ENCODE measurements at places on chromosomes 12 and 14.

DNA sequence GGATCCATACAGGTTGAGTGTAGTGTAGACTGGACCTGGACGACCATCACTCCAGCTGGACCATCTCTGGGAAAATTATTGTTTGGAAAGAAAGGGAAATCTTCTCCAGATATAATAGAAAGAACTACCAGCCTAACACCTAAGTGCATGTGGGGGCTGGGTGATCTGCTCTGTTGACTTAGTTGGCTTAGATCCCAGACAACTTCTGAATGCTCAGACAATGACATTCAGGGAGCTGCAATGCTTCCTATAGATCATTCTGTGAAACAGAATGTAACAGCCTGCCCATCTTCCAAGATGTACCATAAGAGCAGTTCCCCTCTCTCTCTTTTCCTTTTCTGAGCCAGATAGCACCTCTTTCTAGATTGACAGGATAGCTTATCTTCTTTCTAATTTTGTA is 572.8 kb upstream of the STXBP6 start:
- DNase-seq: no peak

DNA sequence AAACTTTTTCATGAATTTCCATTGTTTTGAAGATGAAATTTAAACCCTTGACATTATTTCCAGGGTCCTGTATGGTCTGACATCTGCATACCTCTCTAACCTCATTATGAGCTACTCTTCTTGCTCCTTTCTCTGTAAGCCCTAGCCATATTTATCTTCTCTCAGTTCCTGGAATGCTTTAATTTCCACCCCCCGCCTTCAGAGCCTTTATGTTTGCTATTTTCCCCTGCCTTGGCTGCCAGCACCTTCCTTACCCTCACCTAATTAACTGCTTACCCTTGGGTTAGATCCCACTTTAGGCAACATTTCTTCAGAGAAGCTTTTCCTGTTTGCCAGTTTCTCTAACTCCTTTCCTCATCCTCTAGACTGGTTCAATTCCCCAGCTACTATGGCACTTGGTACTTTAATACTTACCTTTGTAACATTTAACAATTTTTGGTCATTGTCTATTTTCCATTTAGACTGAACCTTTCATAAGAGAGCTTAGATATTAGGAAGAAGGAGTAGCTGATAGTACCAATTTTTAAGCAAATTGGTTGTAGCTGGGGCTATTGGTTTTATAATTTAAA is 6.0 kb downstream of the STYX start:
- DNase-seq: no peak

DNA sequence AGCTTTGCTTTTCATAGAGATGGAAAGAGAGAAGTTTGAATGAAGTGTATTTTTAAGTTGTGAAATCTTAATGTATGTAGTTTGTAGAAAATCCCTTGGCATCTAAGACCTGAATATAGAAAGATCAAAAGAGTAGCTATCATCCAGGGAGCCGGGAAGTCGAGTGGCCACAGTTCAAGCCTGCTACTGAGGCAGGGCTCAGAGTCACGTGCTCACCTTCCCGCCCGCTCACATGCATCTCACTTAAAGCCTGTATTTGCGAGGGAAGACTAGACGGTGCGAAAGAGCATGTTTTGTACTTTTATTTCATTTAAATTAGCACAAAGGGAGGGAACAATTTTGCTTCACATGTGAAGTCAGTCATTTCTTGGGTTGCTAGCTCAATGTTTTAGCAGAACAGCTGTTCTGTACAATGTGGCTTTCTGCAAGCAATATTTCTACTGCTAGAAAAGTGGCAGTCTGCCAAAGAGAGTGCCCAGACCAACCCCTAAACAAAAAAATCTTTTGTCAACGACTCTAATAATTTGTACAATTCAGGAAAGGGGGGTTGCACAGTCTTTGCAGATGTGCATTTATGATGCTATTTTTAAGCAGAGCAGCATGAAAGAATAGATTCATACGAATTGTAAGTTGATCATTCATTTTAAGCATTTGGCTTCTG is 290.7 kb downstream of the NPAS3 start:
- peak; percentile 51 for DNase-seq

DNA sequence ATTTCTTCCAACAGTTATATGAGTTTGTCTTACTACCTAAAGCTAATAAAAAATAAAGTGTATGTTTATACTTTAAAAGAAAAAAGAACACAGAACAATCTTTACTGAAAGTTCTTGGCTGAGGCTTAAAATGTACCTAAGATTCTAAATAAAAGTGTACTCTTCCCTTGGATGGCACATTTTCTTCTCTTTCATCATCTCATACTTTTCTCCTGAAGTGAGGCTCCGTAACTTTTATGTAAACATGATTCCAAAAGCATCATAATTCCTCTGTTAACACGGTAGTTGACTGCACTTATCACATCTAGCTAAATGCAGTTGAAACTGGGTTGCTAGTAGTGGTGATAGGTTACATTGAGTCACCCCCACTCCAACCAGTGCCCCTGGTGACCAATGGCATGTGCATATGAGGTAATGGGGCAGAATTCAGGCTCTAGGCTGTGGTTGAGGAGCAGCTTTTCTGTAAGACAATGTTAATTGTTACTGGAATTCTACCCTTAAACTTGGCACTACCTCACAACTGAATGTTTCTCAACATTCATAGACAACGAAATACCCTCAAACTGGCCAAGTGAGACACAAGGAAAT is 38.4 kb downstream of the WASHC3 start:
- no peak for DNase-seq

- DNase-seq: peak; percentile 2
These were observed 17.2 kb upstream of the ARID4A start for GRCh38 chr14:58280954-58281787.

- no peak for DNase-seq
These were observed 7.8 kb downstream of the NT5DC3 start for GRCh38 chr12:103833095-103833775.

GRCh38 chr14:76939015-76939742 is 89.3 kb downstream of the IRF2BPL start:
- DNase-seq: no peak

DNA sequence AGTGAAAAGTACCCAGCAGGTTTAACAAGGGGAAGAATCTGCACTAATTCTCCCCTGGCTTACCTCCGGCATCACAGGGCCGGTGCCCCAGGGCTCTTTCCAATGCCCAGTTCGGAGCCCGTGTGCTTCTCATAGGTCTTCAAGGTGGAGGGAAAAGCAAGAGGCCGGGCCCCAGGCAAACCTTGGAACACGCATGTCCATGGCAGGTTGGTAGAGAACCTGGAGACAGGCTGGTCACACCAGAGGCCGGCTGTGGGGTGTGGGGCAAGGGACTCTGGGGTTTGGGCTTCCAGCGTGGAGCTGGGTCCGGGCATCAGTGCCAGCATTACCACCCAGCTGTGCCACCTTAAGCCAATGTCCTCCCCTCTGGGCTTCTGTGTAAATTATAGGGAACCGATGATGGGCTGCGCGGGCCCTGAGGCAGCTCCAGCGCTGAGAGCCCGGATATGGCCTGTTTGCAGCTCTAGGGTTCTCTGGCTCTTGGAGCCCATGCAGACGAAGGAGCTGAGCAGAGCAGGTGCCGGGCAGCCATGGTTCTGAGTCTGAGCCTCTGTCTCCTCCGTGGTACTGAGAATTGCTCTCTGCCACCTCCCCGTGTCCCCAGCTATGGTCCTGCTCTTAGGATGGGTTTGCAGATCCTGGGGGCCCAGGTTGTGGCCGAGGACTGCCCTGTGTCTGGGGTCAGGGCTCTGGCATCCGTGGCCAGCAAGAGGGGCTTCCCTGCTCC is 197.0 kb upstream of the C14orf180 start:
- no peak for DNase-seq

- DNase-seq: no peak
These were observed 58.0 kb downstream of the TRAFD1 start for GRCh38 chr12:112183141-112184021.

DNA sequence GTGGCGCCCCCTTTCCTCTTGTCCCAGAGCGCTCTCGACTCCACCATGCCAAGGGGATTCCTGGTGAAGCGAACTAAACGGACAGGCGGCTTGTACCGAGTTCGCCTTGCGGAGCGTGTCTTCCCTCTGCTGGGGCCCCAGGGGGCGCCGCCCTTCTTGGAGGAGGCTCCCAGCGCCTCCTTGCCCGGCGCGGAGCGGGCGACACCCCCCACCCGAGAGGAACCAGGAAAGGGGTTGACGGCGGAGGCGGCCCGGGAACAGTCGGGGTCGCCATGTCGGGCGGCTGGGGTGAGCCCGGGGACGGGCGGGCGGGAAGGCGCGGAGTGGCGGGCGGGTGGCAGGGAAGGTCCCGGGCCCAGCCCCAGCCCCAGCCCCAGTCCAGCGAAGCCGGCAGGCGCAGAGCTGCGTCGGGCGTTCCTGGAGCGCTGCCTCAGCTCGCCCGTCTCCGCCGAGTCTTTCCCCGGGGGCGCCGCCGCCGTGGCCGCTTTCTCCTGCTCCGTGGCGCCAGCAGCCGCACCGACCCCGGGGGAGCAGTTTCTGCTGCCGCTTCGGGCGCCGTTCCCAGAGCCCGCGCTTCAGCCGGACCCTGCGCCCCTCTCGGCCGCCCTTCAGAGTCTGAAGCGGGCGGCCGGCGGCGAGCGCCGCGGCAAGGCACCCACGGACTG is 376 bp downstream of the INSM2 start:
- DNase-seq: no peak

DNA sequence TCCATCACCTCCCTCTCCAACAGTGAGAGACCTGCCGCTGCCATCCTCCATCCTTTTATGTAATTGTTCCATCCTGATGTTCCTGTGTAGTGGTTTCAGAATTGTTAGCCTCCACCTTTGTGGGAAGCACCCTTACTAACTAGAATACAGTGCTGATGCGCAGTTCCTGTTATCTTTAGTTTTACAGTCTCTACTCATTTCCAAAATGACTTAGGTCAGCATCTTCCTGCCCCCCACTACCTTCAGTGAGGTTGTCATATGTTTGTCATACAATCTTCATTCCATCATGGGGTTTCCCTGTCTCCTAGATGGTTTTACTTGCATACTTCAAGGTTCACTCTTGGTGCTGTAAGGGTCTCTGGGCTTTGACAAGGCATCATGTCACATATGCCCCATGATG is 69.8 kb downstream of the EML1 start:
- DNase-seq: no peak

DNA sequence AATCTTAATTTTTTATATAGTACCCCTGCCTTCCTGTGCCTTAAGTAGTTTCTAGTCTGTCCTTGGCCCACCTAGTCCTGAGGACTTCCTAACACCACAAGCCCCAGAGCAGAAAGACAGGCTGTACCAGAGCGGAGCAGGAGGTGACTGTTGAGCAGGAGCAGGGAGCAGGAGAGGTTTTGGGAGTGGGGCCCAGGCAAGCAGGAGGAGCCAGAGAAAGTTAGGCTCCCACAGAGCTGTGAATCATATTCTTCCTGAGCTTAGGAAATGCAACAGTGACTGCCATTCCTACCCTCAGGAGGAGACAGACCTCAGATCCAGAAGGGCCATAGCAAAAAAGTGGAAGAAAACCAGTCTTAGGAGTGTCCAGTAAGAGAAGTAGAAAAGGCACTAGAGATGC is 28.3 kb upstream of the COL2A1 start:
- no peak for DNase-seq

GRCh38 chr12:44375694-44376093 is 500.4 kb downstream of the NELL2 start:
- DNase-seq: no peak

DNA sequence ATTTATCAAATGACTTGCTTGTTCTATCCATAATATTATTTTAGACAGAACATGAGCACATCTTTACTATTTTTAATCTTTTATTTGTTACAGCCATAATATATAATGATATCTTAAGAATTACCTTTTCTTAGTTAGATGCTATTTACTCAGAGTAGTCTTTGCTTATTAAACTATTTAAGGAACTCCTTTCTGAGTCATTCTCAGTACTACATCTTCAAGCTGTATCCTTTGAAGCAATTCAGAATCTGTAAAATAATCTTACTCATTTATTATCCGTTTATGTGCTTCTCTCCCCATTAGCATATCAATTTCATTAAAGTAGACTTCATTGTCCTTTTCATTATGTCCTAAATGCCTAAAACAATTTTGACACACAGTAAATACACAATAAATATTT is 240.4 kb upstream of the FAR2 start:
- DNase-seq: no peak

Data from anterior cingulate cortex (tissue), 58 donors.